ENCODE measurements at places on chromosomes 12 and 14. TPM values are rescaled to one million over a fixed set of nuclear protein-coding genes. Genes with fewer than 3 reads are reported as not detected.

PLEK2 gene
- total RNA-seq, result 0.64 TPM

DNA sequence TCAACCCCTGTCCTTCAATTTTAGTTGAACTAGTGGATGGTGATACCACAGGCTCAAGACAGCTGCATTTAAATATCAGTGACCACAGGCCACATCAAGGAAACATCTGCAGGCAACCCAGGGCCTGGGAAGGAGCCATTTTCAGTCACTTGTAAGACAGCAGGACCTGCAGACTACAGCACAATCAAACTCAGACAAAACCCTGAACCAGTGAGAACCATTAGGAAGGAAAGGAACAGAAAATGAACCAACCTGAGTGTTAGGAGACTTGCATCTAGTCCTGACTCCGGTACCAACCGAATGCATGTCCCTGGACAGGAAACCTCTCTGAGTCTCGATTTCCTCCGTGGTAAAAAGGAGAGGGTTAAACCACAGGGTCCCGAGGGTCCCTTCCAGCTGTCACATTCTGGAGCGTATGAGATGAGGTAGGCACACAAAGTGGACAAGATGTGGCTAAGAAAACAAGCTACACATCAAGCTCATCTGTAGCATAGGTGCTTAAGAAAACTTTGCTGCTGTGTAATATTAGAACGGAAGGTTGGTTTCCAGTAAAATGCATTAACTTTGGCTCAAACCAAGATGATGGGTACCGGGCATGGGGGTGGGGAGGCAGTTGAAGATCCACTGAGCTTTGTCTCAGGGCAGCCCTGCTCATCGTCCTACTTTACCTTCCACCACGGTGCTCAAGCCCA lies 1.6 kb upstream of the CDKN1B start:
- peak; percentile 66 for DNase-seq

DNA sequence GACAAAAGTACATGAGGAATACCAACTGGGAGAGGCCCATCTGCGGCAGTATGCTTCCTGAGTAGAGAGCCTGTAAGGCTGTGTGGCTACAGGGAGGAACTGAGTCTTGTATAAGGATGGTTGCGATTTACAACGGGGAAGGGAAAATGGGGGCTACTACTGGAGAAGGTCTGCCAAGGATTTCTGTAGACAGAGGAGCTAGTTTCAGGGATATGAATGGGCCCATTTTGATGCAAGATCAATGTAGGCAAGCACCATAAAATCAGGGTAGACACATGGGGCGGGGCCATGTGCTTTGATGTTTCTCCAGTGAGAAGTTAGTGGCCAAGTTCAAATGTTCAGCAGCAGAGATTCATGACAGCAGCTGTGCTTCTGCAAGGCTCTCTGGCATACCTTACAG lies 149.4 kb downstream of the GPR65 start:
- no peak for DNase-seq

DNA sequence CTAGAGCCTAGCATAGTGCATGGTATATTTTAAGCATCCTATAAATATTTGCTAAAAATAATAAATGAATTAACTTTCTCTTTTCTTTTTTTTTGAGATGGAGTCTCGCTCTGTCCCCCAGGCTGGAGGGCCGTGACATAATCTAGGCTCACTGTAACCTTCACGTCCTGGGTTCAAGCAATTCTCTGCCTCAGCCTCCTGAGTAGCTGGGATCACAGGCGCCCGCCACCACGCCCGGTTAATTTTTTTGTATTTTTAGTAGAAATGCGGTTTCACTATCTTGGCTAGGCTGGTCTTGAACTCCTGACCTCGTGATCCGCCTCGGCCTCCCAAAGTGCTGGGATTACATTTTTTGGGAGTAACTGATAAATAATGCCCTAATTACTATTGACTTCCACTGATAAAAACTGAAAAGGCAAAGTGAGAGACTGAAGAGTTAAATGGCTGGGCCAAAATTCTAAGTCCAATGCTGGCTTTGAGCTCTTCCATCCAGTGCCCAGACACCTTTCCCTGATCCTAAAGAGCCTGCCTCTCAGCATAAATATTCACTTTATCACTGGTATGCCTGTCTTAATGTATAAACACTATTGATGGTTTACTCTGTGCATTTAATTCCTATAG lies 213.0 kb upstream of the KRR1 start:
- DNase-seq, result no peak
